Mesendoderm (in vitro differentiated cells): ENCODE measurements at places on chromosomes 2 and 18.

DNA sequence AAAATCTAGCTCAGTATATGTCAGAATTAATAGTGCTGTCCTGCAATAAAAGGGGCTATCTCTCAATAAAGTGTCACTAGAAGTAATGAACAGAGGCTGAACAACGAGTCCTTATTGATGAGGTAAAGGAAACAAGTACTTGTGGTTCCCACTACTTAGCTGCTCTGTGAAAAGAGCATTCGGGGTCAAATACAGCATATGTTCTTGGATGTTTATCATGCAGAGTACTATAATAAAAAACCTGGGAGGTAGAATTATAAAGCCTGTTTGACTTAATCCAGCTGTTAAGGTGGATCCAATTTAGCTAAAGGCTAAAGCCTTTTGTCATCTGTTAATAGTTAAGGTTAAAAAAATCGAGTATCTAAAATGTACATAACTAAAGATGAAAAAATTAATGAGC is 32.4 kb downstream of the SLC35F5 start:
- no peak for DNase-seq

- peak; percentile 80 for DNase-seq
Observed at GRCh38 chr2:164992818-164993217, 37.5 kb upstream of the SLC38A11 start.

DNA sequence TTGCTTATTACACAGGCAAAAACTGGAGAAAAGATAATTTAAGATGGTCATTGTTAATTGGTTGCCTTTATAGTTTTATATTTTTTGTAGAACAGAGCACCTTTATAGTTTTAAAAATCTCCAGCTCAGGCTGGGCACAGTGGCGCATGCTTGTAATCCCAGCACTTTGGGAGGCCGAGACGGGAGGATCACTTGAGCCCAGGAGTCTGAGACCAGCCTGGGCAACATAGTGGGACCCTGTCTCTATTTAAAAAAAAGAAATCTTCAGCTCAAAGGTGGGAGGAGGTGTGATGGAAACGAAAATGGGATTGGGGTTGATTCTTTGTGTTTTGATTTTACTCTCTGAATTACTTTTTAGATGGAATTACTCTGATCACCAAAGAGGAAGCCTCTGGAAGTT is 85.4 kb downstream of the XRCC5 start:
- DNase-seq, result no peak

GRCh38 chr2:177396703-177397460 is 4.3 kb downstream of the AGPS start:
- DNase-seq, result peak; percentile 51

- DNase-seq, result no peak
Observed at GRCh38 chr2:145137211-145137610, 617.3 kb upstream of the ZEB2 start.

DNA sequence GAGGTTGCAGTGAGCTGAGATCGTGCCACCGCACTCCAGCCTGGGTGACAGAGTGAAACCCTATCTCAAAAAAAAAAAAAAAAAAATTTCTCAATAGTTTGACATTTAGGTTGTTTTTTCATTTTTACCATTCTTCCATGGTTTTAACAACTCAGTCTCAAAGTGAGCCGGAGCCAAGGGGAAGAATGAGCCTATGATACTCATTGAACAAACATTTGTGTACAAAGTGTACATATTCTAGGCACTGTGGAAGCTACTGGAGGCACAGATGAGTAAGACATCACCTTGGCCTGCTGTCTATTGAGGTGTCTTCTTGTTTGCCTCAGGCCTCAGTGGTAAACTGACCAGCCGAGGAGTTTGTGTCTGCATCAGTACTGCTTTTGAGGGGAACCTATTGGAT is 21.9 kb downstream of the CENPO start:
- DNase-seq, result no peak

DNA sequence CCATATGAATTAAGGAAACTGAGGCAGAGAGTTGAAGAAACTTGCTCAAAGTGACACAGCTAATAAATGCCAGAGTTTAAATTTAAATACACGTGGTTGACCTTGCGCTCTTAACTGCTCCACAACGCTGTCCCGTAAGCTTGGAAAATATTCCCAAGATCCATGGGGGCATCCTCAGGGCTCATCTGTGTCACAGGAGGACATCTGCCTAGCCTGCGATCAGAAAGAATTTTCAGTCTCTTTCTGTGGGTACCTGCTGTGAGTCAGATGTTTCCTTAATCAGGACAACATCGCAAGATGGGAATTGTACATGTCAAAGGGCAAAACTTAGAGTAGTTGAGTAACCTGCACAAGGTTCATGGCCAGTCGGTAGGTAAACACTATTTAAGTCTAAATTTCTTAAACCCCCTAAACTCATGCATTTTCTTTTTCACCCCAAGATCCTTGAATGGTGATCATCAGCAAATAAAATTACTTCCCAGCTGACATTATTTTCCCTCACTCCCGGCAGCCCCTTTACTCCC is 1.4 kb downstream of the CMPK2 start:
- DNase-seq, result no peak

DNA sequence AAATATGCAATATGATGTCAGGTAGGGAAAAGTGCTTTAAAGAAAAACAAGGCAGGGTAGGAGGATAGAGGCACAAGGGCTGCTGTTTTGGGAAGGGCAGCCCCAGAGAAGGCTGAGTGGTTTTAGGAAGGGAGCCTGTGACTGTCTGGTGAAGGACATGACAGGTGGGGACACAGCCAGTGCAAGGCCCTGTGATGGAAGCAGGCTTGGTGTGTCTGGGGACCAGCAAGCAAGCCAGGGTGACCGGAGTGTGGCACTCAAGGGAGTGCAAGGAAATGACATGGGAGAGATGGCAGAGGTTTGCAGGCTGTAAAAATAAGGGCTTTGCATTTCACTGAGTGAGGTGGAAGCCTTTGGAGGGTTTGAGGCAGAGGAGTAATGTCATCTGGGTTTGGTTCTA is 62.0 kb downstream of the LTBP1 start:
- no peak for DNase-seq

DNA sequence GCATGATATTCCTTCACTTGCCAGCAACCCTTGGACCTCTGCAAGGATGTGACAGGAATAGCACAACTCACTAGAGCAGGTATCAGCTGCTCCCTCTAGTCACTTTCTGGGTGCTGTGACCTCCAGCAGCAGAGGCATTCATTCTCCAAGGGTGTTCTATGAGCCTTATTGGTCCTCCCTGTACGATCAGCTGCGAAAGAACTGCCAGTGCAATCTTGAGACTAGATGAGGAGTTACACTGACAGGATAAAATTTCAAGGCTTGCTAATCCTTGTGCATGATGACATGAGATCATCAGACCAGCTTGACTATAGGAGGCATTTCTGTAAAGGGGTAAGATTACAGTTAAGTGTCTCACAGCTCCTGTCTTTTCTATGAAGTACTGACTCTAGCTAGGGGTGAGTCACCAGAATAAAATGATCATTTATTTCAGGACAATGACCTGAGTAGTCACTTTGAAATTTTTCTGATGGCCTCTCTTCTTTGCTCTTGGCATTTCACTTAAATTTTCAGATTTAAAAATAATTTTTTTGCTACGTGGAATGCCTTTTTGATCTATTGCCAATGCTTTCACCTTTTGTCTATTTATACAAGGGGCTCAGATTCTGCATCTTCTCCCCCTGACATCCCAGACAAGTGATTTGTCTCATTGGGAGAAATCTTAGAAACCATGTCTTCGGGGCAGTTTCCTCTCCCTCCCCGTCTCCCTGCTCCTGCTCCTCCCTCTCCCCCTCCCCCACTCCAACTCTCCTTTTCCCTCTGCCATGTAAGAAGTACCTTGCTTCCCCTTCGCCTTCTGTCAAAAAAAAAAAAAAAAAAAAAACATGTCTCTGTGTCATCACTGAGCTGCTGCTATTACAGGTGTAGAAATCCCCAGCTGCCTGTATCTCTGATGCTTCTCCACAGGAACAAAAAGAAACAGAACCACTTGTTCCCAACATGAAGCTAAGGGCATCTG is 49.2 kb upstream of the FRZB start:
- DNase-seq, result peak; percentile 57

DNA sequence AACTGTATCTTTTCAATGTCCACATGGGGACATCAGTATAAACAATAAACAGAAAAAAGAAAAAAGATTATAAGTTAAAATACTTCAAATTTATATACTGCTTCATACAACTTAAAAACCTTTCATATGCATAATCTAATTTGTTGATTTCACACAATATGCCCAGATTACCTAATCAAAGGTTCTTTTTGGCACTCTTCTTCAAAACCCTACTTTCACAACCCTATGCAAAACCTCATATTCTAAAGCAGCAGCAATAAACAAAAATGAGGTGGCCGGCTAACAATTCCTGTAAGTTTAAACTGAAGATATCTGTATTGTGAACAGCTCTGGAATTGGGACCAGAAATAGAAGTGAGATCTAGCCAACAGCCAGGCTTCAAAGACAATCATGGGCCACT is 28.6 kb downstream of the STK17B start:
- DNase-seq, result no peak

- DNase-seq, result peak; percentile 50
Observed at GRCh38 chr2:113200236-113200635, 26.5 kb downstream of the PSD4 start.

- peak; percentile 40 for DNase-seq
Observed at GRCh38 chr2:20925265-20925889, 102.5 kb upstream of the LDAH start.

- peak; percentile 80 for DNase-seq
Observed at GRCh38 chr2:44267796-44268648, 7.3 kb upstream of the SLC3A1 start.

- DNase-seq, result no peak
Observed at GRCh38 chr2:181949047-181949446, 36.6 kb upstream of the PPP1R1C start.
